ENCODE measurements at places on chromosomes 1 and 21.
A peak's percentile ranks its signal among the peaks of the same experiment; 100 is the strongest.

- DNase-seq: no peak
Observed at GRCh38 chr1:175530183-175530582, 213.2 kb downstream of the TNR start.

GRCh38 chr1:234899041-234899729, 229.5 kb downstream of the TOMM20 start:
- peak; percentile 94 for DNase-seq

- no peak for DNase-seq
Observed at GRCh38 chr21:31744182-31744800, 12.4 kb upstream of the SCAF4 start.

GRCh38 chr1:63987014-63987627, 213.3 kb downstream of the ROR1 start:
- DNase-seq: no peak

GRCh38 chr1:84257617-84258016, 43.9 kb upstream of the SAMD13 start:
- DNase-seq: no peak

- DNase-seq: no peak
Observed at GRCh38 chr1:157512036-157512969, 40.0 kb downstream of the FCRL5 start.

GRCh38 chr1:203462878-203463277, 12.7 kb upstream of the PRELP start:
- DNase-seq: no peak

DNA sequence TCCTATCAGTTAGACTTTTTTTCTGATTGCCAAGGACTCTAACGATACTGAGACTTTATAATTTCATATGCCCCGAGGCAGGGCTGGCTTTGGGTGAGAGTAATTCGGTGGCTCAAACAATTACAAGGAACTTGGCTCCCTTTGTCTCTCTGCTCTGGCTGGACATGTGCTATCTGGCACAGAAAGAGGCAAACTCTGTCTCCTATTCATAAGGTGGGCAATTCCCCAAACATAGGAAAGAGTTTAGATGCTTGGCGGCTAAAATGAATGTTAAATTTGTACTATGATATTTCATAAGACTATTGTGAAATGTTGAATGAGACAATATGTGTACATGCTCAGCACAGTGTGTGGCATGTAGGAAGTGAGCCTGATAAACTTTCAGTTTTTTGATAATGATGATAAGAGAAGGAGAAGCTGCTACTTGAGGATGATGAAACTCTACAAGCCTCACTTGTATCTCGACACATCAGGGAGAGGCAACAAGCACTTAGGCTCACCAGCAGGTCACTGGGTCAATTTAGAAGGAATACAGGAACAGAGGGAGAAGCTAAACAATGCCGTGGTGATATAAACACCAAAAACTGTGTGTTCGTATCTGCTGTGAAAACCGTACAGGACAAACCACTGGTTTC, 12.6 kb upstream of the NTPCR start:
- DNase-seq: no peak

DNA sequence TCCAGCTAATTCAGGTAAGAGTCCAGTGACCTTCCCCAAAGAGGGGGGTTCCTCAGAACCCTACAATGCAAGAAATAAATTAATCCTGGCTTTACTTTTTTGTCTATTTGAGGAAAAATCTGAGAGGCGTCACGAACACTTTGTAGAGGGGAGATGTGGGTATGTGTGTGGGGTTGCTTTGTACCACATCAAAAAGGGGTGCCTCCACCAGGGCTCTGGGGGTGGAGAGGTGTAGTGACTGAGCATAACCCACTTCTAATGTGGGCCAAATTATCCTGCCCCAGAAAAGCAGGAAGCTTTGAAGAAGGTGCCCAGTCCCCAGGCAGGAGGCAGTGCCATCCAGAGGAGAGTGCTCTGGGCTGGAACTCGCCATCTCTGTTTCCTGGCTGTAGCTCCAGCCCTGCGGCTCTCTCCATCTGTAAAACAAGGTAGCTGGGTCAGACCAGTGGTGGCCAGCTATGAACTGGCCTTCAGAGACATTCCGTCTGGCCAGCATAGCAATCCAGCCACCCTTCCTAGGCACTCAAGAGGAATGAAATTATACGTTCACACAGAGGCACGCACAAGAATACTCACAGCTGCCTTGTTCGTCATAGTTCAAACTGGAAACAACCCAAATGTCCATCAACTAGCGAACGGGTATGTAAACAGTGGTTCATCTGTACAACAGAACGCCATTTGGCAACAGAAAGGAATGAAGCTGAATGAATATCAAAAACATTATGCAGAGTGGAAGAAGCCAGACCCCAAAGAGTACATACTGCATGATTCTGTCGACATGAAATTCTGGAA, 45.4 kb upstream of the TNFRSF1B start:
- no peak for DNase-seq
